Natural killer cell treated with Interleukin-12 subunit alpha and Interleukin-12 subunit beta and Interleukin-15 and Interleukin-18, amount 100 ng/mL, for 72 hours (primary cell): ENCODE measurements at places on chromosomes 7 and 10. TPM values are rescaled to one million over a fixed set of nuclear protein-coding genes. Genes with fewer than 3 reads are reported as not detected.
A peak's percentile ranks its signal among the peaks of the same experiment; 100 is the strongest.

DNA sequence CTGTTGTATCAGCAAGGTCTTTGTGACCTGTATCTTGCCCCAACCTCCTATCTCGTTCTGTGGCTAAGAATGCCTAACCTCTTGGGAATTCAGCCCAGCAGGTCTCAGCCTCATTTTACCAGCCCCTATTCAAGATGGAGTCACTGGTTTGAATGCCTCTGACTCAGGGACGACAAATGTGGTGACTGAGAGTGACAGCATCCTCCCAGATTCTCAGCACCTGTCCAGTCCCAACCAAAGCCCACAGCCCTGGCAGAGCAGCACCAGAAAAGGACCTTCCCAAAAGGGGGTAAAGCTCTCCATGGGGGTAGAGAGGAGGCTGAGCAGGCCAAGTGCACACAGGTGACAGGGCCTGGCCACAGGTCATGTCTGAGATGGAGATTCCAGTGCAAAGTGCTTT, 35.4 kb upstream of the GPAM start:
- H3K36me3 ChIP-seq = no peaks in the 10 kb centered on the region
- no peak overlapping the region for H3K4me3 ChIP-seq
- H3K27ac ChIP-seq = no peak overlapping the region

SPDYE6 gene
- not detected for total RNA-seq

BAZ1B gene
- 132 TPM for total RNA-seq

- no peaks in the 10 kb centered on the region for H3K36me3 ChIP-seq
- H3K27me3 ChIP-seq = peaks cover 12% of the 10 kb centered on the region
- H3K4me1 ChIP-seq = peaks cover 22% of the 10 kb centered on the region
- H3K4me3 ChIP-seq = no peak overlapping the region
- H3K27ac ChIP-seq = no peak overlapping the region
Observed at GRCh38 chr7:30223896-30224295, 60.5 kb upstream of the ZNRF2 start.

- H3K4me1 ChIP-seq = peaks cover 88% of the 10 kb centered on the region
- peak overlapping the region; percentile 56 for H3K27ac ChIP-seq
- no peaks in the 10 kb centered on the region for H3K36me3 ChIP-seq
- H3K27me3 ChIP-seq = no peaks in the 10 kb centered on the region
- no peak for DNase-seq
- H3K4me3 ChIP-seq = peak overlapping the region; percentile 47
Observed at GRCh38 chr7:158816271-158816670, 13.0 kb downstream of the ESYT2 start.
